ENCODE measurements at places on chromosomes 3 and 15.

DNA sequence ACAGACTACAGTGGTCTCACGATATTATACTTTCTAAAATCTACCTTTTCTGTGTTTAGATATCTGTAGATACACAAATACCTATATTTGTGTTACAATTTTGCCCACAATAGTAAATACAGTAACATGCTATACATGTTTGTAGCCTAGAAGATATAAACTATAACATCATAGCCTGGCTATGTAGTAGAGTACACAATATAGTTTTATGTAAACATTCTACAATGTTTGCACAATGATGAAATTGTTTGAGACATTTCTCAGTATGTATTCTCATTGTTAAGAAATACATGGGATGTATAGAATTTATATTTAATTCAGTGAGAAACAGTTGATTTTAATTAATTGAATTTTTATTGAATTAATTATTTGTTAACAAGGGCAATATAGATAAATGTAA lies 1367.0 kb downstream of the OTOL1 start:
- DNase-seq: no peak

GRCh38 chr15:93897377-93897776 lies 334.0 kb upstream of the MCTP2 start:
- no peak for DNase-seq

GRCh38 chr3:44969154-44969827 lies 6.7 kb downstream of the ZDHHC3 start:
- DNase-seq: no peak

- DNase-seq: no peak
Measured at GRCh38 chr3:157111518-157111917, 48.4 kb downstream of the CCNL1 start.

DNA sequence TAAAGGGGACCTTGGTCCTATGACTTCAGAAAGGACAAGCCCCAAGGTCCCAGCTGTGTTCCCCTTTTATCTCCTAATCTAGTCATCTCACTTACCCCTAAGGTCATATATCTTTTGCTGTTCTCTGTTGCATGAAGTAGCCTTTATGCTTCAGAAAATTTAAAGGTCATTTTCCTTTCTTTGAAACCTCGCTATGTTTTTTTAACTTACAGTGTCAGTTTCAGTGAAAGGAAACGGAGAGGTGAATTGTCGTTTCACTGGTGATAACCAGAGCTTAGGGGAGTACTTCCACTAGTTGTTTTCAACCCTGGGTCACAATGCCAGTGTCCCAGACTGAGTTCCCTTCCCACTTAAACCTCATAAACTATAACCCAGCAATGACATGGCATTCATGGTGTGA lies 357.4 kb downstream of the GAP43 start:
- no peak for DNase-seq

GRCh38 chr15:93141371-93141794 lies 52.4 kb upstream of the RGMA start:
- DNase-seq: no peak

DNA sequence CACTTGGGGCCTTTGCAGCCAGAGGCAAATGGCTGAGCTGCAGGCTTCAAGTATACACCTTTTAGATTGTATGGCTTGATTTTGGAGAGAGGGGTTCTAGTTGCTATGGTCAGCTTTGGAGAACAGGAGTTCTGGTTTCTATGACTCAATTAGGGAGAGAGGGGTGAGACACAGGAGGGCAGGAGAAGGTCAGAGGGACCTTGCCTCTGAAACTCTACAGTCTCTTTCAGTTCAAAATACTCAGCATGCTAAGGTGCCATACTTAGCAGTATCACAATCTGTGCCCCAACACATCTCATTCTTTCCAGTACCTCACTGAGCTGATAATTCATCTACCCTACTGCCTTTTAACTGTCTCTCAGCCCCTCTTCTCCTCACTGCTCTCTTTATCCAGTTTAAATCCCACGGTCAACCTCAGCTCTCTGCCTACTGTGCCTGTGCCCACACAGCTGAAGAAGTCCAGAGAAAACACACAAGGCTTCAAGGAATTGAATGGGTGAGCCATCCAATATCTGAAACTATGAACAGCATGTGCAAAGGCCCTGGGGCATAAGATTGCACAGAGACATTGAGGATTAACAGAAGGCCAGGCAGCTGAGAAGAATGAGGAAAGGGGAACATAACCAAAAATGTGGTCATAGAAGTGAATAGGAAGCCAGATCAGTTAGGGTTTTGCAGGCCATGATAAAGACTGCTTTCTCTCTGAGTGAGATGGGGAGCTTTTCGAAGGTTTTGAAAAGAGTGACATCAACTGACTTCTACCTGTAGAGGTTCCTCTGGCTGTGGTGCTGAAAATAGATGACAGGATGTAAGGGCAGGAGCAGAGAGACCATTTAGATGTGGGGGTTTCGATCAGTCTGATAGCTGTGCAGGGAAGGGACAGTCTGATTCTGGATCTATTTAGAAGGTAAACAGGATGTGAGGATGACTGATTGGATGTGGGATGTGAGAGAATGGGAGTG lies 54.5 kb upstream of the C3orf80 start:
- DNase-seq: no peak

GRCh38 chr15:68497206-68497910 lies 65.4 kb upstream of the ITGA11 start:
- no peak for DNase-seq

DNA sequence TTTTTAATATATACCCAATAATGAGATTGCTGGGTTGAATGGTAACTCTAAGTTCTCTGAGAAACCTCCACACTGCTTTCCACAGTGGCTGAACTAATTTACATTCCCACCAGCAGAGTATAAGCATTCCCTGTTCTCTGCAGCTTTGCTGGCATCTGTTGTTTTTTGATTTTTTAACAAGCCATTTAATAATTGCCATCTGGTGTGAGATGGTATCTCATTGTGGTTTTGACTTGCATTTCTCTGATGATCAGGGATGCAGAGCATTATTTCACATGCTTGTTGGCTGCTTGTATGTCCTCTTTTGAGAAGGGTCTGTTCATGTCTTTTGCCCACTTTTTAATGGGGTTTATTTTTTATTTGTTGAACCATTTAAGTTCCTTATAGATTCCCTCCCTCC lies 75.0 kb upstream of the EPHB3 start:
- DNase-seq: no peak

- no peak for DNase-seq
Measured at GRCh38 chr3:104526901-104527401, 839.8 kb upstream of the ALCAM start.

- DNase-seq: no peak
Measured at GRCh38 chr15:79811406-79812405, 85.1 kb downstream of the MTHFS start.

DNA sequence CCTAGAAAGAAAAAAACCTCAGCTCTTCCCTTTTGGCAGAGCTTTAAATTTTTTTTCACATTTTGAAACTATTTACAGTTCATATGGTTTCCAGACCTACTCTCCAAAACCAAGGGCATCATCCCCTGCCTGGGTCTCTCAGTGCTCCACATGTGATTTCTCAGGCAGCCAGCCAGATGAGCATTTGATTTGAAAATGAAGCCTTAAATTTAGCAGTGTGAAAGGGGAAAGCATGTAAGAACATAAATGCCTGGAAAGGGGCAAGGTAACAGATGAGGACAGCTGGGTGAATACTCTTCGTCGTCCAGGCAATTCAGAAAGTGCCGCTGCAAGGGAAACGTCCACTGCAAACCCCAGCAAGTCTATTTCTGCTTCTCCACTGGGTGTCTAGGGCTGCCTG lies 94.8 kb downstream of the ATP8B4 start:
- DNase-seq: no peak

- no peak for DNase-seq
Measured at GRCh38 chr3:65033576-65033975, 345.8 kb upstream of the ADAMTS9 start.

DNA sequence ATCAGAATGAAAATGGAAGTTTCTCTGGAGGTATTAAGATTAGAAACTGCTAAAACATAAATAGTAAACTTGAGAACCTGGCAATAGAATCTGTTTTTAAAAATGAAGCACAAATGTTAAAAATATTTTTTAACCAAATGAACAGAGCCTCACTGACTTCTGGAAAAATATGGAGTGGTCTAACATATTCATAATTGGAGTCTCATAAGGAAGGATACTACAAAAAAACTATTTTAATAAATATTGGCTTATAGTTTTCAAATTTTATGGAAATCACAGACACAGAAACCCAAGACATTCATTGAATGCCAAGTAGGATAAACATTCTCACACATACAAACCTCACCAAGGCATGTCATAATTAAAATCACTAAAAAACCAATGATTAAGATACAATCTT lies 23.6 kb upstream of the TASOR start:
- DNase-seq: no peak

DNA sequence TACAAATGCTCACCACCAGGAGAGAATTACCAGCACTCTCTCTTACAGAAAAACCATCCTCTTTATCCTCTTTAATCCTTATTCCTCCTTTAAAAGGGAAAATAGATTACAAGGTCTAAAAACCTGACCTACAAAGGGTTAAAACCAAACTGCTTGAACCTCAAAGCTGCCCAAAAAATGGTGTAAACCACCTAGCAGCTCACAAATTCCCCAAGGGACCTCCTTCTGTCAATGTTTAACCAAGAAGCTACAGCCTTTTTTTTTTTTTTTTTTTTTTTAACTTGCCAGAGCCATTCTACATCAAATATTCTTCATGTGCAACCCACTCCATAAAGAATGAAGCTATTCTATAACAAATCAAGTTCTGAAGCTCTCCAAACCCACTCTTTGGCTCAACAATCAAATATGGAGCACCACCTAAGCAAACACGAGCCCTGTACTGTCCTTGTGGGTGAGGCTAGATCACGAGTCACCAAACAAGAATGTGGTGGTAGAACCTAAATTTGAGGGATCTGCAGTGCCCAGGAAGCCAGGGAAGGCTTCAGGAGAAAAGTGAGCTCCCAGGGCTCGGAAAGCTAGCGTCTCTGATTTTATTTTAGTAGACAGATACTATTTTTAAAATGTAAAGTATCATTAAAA lies 20.1 kb downstream of the OSBPL10 start:
- no peak for DNase-seq

Data from stimulated activated CD4-positive, alpha-beta T cell treated with anti-CD3 and anti-CD28 coated beads, Interleukin-15, amount 100 ng/mL, for 48 hours (primary cell).